ENCODE measurements at places on chromosomes 6 and 20.
A peak's percentile ranks its signal among the peaks of the same experiment; 100 is the strongest.

GRCh38 chr6:68575765-68576439, 59.2 kb upstream of the ADGRB3 start:
- DNase-seq, result no peak

- no peak for DNase-seq
Measured at GRCh38 chr6:134624781-134625180, 306.9 kb upstream of the SGK1 start.

DNA sequence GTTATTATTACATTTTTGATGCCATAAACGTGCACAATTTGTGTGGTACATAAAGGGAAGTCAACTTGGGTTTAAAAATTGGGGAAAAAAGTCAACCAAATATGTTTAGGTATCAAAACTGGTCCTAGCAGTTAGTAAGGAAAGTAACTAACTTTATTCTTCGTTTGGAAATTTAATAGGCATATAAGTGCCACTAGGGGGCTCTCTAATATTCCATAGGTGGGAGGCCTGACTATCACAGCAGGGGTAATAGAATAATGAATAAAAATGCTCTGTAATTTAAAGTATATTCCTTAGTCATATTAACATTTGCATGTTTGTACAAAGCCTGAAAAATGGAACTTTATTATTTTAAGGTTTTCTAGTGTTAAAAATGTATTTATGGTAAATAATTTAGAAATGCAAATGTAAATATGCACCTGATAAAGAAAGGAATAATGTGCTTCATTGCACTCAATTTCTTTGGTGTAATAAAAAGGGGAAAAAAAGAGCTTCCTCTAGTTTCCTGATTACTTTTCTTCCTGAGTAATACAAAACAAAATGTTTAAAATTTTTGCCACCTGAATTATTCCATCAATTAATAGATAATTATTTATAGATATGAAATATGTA, 125.7 kb upstream of the HDAC2 start:
- DNase-seq, result no peak

GRCh38 chr6:128064540-128064895, 163.7 kb upstream of the THEMIS start:
- DNase-seq, result no peak

DNA sequence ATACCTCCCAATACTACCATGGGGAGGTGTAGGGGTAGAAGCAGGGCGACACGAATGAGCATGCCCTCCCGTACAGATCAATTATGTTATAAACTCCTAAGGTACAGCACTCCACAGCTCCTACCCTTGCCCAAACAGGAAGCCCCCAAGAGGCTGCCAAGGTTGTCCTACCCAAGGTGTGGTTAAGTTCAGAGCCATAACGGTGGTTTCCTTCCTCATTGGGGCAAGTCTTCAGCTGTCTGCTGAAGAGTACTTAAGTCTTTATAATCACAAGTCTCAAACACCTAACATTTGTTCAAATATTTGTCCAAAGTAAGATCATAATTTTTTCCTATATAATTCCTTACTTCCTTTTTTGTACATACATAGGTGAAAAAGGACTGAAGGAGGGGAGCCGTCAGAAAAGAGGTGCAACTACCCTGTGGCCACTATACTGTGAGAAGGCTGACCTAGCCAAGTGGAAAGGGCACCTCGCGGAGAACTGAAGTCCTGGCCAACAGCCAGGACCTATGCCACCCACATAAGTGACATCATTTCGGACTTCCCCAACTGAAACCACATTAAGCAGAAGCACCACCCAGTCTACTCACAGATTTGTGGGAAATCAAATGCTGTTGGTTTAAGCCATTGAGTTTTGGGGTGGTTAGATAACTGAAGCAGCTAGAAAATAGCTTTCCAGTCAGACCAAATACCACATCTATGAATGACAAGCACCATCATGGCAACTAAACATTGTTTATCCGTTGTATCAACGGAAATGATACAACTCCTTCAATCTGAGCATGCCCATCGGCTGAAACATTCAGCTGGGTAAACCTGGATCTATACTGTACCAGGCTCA, 2.9 kb upstream of the RAB22A start:
- DNase-seq, result peak; percentile 42

GRCh38 chr6:43767553-43768505, 2.2 kb upstream of the VEGFA start:
- no peak for DNase-seq

DNA sequence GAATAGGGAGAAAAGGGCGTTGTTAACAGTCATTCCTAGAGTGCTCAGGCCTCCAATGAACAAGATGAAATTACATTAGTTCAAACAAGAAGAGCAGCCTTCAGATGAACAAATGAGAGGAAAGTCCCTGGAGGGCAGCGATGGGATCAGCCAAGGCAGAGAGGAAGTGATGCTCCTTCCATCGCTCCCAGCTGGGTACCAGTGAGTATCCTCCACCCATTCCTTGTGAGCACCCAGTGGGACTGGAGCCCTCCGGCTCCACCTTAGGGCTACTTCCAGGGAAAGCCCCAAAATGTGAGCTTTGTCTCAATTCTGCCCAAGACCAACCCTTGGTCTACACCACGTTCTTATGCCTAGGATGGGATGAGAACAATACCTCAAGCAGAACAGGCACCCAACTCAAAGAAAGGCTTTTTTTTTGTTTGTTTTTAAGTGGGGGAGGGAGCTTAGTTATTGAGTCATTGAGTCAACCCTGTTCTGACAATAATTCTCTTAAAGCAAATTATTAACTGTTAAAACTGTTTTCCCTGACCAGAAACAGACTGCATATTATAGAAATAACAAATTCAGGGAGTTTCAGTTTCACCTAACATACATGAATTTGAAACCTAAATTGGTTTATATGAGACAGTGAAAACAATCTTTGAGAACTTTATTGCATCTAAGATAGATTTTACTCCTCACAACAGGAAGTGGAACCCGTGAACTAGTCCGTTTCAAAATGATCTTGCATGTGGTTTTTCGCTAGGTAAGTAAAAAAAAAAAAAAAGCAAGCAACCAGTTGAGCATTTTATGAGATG, 106.9 kb downstream of the IPCEF1 start:
- DNase-seq, result no peak

GRCh38 chr6:67358241-67358640, 1276.8 kb upstream of the ADGRB3 start:
- no peak for DNase-seq

DNA sequence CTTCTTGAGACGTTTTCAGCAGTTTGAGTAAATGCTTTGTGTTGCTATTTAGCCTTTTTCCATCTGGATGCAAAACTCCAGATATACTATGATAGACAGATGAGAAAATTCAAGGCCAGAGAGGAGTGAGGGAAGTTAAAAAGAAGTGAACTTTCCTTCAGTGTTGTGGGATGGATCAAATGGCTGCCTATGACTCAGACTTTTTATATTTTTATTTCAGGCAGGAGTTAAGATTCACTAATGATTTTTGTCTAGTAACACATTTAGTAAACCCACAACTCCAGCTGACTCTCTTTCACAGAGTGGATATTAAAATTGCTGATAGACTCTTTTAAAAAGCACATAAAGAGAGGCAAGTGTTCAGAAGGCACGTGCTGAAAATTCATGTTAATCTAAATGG, 23.2 kb upstream of the PTCHD4 start:
- no peak for DNase-seq

DNA sequence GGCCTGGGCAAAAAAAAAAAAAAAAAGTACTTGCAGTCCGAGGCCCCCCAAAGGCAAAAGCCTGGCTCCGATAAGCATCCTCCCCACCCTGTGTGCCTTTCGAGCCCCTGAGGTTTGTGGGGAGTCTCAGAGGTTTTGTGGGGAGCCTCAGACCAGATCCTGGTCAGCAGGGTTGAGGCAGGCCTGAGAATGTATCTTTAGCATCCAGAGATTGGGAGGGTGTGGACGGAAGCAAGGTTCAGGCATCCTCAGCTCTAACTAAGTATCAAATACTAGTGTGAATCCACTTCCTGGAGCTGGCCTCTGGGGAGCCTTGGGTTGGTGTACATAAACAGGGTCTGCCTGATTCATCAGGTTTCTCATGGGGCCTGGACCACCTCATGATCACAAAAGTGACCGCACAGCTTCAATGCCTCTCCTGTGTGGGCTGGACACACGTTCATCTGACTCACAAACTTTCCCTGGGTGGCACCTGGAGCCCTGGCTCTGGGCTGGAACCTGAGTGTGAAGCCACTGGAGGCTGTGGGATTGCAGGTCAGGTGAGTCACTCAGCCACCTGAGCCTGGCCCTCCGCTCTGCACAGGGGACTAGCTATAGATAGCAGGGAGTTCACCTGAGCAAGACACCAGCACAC, 24.4 kb downstream of the PCMTD2 start:
- no peak for DNase-seq

- DNase-seq, result no peak
Measured at GRCh38 chr6:108904741-108905140, 56.5 kb downstream of the ARMC2 start.

DNA sequence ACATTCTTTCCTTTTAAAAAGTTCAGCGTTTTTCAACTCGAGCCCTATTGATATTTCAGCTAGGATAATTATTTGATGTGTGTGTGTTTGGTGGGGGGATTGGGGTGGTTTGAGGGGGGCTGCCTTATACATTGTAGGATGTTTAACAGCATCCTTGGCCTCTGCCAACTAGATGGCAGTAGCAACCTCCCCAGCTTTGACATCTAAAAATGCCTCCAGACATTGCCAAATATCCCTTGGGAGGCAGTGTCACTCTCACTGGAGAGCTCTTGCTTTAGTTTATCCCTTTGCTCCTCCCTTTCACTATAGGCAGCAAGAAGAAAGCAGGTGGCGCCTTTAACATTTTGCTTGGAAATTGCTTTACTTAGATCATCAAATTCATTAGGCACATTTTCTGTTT, 14.6 kb upstream of the TP53TG5 start:
- DNase-seq, result no peak

GRCh38 chr6:2760882-2761842, 4.0 kb upstream of the WRNIP1 start:
- no peak for DNase-seq

DNA sequence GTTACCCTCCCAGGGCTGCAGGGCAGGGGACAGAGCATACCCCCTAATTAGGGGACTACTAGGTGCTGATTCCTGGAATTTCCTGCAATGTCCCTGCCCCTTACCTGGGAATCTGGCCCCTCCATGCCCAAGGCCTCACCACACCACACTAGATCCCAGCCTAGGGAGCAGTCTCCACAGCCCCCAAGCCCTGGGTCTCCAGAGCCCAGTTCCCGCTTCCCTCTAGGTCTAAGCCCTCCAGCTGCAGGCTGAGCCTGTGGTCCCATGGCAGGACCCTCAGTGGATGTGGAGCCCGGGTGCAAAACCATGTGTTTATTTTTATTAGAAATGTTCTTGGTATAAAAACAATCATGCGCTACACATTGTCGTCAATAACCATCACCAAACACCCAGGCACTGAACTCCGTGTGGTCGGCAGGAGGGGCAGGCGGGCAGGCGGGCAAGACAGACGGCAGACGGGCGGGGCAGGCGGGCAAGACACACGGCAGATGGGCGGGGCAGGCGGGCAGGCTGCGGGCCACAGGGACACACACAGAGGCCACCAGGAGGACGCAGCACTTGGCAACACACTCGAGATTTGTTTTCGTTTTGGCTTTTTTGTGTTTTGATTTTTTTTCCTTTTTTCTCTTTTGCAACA, 124.2 kb downstream of the GRM4 start:
- DNase-seq, result no peak

- DNase-seq, result no peak
Measured at GRCh38 chr6:7261852-7262461, 51.0 kb downstream of the SSR1 start.

GRCh38 chr6:43077981-43078511, 1.9 kb downstream of the PTK7 start:
- no peak for DNase-seq

GRCh38 chr20:23131766-23132165, 45.6 kb upstream of the CD93 start:
- no peak for DNase-seq

DNA sequence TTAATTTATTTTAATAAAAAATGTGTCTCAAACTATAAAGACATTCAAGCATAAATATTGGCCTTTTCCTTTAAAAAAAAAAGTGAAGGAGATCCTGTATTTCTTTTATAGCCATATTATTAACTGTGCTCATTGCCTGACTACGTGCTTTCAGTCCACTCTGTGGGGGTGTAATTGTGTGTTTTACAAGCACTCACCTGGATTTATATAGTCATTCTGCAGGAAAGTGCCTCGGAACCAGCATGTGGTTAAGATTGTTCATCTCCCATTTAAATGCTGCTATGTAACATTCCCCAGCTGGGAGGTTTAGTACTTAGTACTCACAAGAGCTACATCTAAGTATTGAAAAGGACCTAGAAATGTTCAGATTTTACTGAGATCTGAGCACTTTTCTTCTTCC, 47.9 kb upstream of the SLC22A16 start:
- DNase-seq, result no peak

DNA sequence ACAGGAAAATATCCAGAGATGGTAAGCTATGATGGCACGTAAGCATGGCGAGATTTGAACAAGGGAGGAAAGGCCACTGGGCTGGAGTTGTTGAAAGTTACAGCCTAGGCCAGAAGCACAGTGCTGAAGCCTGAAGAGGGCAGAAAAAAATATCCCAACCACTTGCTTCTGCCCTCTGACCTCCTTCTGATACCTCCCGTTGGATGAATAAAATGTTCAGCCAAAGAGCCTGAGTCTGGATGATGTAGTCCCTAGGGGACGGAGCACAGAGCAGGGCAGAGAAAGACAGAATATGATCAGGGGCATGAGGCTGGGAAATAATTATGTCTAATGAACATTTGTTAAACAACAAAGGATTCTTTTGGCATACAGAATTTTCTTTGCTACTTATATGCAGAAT, 19.7 kb downstream of the KLHL31 start:
- no peak for DNase-seq

DNA sequence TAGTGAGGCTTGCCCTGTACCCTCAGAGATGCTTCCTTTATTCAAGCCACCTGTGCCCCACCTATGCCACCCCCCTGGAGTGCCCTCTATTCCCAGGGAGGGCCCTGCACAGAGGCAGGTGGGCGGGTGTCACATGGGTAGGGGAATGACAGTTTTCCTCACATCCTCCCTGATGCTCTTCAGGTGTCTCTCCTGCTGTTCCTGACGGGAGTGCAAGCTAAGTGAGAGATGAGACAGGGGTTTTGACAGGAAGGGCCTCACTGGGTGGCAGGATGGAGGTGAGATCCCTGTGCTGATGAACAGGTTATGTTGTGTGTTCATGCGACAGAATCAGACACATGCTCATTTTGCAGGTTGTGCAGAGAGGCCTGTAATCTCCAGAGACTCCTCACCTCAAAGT, 164.1 kb upstream of the CHD6 start:
- no peak for DNase-seq

DNA sequence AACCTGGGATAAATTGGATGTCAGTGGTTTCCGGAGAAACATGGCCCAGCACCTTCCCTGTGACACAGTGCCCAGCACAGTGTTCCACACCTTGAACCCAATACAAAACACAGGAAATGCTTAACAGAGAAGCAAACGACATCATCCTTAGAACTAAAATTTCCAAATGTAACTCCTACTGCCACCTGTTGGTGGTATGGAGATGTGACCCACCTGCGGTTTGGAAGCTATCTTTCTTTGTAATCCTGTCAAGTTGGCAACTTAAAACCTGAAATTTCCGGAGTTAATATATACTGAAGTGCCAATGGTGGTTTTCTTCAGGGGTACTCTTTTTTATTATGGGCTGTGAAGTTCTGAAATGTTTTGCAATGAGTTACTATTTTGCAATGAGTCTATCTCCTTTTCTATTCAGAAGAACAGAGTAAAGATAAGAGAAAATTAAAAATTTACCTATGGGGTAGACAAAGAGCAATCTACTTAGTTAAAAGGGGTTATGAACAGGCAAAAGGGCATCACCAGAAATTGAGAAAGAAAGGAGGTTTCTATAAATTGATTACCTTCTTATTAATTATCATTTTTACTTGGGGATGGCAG, 658.8 kb downstream of the PTPRT start:
- DNase-seq, result no peak

All from activated naive CD8-positive, alpha-beta T cell treated with anti-CD3 and anti-CD28 coated beads, Interleukin-2, amount 50 U/mL, for 16 hours (primary cell).